ENCODE measurements at places on chromosomes 13 and 19.
A peak's percentile ranks its signal among the peaks of the same experiment; 100 is the strongest.

DNA sequence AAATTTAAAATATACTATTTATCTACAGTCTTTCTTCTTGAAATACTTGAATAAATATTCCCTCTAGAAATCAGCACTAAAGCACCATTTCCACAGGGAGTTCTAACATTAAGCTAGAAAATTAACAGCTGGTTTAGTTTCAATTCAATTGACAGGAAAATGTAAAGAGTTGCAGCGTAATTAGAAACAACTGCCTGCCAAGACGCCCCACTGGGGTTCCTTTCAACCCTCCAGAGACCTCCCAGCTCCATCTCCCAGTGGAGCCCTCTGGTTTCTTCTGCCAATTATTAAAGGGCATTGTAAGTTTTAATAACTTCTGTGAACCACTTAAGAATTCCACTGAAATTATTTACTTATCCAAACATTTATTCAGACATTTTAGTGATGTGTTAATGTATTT is 4.2 kb downstream of the GJA3 start:
- DNase-seq = no peak

DNA sequence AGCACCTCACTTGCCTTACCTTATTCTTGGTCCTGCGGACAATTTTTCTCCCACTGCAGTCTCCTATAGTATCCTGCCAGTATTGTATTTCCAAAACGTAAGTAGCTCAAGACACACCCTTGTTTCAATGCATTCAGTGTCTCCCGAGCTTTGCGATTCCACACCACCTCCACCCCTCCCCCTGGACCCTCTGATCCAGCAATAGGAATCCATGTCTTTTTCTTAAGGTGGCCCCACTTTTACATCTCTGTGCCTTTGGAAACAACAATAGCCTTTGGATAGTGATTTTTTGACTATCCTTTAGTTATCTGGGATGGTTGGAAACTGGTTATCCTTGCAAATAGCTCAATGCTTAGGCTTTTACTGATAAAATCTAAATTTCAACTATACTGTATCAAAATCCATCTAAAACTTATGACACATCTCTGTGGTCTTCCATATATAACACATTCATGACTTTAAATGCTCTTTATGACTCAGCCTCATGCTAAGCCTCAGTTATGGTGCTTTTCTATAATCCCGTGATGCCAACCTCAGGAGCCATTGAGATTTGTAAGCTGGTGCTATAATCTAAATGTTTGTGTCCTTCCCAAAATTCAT is 27.1 kb downstream of the FAM216B start:
- no peak for DNase-seq

- DNase-seq = no peak
Measured at GRCh38 chr19:50331994-50332243, 2.7 kb upstream of the KCNC3 start.

DNA sequence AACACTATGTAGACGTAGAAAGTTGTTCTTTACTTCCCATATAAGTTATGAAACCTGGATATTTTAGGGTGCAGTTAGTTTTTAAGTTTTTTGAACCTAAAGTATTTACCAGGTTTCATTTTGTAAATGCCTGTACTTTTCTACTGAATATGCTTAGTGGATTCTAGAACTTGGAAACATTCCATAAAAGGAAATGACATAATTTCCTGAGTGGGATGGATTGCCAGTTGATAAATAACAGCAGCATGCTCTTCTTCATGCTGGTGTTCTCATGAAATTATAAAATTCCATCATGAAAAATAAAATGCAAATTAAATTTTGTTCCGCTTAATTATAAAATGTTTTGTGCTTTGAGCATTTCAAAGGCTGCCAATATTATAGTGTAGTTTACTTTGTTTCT is 362.2 kb upstream of the PCDH20 start:
- no peak for DNase-seq

DNA sequence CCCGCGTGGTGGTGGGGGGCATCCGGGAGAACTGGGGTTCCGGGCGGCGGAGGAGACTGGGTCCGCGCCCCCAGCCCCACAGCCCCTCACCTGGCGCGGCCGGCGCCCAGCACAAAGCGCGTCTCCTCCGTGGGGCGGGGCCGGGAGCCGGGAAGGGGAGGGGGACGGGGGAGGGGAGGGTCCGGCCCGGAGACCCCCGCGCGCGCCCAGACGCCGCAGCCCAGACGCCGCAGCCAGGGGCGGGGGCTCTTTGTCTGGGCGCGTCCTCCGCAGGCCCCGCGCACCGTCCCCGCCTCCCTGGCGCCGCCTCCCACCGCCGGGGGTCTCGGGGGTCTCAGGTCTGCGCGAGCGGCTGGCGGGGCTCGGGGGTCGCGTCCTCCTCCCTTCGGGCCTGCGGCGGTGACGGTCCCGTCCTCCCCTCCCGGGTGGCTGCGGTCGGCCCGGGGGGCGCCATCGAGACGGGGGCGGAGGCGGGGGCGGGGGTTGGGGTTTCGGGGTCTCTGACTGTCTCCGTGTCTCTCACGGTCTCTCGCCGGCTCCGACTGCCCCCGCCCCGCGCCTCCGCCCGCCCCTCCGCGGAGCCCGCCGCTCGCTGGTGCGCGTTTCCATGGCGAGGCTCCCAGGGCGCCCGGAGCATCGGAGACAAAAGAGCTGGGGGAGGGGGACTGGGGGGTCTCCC is at the start of gene PLPPR3:
TSS of gene PLPPR3 (minus strand) at position 131 of the 679 bp plus-strand sequence. CDS start 396 bp downstream, outside the sequence.
- no peak for DNase-seq

GRCh38 chr13:28346154-28346553 is 148.8 kb downstream of the FLT1 start:
- DNase-seq = no peak

GRCh38 chr13:29847501-29847983 is 2.9 kb downstream of the UBL3 start:
- DNase-seq = no peak

DNA sequence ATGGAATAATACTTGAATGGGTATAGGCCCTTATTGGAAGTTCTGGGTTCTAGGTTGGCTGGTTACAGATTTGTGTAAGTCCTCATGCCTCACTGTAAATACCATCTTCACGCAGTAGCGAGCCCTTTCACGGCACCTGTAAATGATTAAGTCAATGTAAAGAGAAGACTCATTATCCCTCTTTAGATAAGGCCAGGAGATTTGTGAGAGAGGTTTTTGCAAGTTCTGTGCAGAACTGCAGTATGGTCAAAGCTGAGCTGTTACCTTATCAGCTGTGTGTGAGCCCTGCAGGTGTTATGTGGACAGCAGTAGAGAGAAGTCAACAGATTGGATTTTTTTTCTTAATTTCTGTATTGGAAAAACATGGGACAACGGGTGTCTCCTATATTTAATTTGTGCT is 141.6 kb downstream of the SHISA2 start:
- DNase-seq = peak; percentile 9

- DNase-seq = no peak
Measured at GRCh38 chr13:50033725-50034124, 18.5 kb downstream of the KCNRG start.

DNA sequence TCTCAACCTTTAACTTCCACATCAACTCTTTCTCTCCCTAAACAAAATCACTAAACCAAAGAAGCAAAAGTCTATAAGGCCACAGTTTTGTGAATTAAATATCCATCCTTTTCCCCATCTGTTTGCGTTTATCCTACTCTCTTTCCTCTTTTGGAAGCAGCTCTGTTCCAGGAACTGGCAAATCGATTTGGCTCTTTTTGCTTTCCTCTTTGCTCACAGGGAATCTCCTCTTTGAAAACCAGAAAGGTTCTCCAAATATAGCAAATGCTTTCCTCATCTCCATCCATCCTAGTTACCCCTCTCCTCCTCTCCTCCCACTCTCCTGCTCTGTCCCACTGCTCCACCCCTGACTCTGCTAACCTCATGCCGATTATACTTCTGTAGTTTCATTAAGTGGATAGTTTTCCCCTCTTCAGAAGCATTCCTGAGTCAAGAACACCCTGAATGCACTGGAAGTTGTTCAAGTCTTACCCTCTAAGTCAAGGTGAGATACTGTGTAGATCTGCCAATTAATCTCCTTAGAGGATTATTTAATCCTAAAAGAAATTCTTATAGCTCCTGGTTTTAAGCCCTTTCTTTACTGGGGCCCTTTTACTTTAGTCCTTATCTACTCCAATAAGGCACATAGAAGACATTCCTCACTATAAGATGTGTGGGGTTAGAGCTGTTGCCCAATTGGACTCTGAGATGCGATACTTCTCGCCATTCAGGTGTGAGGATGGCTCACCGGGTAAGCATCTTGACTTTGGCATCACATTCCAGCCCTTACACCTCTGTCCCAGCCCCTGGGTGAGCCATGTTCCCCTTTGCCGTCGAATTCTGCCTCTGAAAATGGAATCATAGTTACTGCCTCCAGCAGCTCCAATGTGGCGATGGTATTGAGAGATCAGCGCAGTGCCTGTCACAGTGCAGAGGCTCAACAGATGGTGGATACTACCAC is 67.6 kb downstream of the COL4A2 start:
- DNase-seq = no peak

DNA sequence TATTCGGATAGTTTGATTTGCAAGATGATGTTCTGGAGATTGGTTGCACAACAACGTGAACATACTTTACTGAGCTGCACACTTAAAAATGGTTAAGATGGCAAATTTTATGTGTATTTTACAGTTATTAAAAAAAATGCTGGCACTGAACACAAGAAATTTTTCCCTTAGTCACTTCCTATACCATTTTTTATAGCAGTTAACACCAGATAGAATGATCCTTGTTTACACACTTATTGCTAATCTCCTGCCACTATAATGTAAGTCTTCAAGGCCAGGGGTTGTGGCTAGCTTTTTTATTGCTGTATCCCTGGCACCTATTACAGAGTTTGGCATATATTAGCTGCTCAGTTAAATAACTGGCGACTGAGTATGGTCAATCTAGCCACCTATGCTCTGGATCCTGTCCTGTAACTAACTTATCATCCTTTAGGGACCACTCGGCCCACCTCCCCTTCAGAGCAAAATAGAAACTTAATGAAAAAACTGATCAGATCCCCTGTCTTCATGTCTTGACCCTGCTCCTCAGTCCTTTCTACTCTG is 2.0 kb upstream of the EBPL start:
- DNase-seq = no peak

DNA sequence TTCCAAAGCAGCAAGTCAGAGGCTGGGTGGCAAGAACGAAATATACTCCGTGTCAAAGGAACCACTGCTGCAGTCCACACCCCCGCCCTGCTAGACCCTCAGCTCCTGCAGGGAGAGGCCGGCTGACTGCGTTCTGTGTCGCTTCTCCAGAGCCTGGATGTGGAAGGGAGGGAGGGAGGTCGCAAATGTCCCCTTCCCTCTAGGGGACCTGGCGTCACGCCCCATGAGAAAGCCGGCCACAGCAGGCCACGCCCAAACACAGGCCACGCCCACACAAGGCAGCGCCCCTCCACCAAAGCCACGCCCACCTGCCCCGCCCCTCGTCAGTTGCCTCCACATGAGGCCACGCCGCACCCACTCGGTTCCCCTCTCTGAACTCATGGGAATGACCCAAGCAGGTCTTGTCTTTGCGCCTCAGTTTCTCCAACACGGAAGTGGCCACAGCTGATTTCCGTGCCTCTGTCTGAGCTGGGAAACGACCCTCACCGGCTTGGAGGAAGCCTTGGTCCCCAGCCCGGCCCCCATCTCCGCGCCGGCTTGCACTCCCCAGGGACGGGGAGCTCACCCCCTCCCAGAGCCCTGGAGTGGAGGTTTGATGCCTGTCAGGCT is 38.4 kb upstream of the TCF3 start:
- DNase-seq = no peak

DNA sequence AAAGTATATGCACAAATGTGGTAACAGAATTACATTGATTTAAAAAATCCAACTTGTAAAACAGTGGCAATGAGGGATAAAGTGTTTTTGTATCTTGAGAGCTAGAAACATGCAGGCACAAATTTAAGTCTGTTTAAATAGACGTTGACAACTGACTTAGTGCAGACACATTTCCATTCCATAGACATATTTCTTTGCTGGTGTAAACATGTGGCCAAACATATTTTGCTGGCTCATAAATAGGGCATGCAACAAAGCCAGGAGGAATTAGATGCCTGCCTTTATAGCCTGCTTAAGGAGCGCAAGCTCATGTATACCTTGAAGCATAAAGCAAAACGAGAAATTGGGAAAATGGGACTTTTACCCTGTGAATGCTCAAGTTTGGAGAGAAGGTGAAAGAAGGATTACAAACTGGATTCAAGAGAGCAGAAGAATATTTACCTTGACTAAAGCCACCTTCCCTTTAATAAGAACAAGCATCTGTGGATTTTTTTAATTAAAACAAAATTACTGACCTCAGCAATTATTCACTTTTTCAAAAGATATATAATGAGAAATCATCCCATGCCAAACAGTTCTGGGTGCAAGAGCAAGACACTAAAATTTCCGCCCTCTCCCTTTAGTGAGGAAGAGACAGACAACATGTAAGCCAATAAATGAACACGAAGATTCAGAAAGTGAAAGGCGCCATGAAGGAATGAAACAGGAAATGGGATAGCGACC is 71.0 kb downstream of the DCT start:
- no peak for DNase-seq

GRCh38 chr13:96223231-96223630 is 133.3 kb downstream of the HS6ST3 start:
- no peak for DNase-seq

GRCh38 chr19:52542984-52543664 is 15.7 kb downstream of the ZNF808 start:
- DNase-seq = no peak

DNA sequence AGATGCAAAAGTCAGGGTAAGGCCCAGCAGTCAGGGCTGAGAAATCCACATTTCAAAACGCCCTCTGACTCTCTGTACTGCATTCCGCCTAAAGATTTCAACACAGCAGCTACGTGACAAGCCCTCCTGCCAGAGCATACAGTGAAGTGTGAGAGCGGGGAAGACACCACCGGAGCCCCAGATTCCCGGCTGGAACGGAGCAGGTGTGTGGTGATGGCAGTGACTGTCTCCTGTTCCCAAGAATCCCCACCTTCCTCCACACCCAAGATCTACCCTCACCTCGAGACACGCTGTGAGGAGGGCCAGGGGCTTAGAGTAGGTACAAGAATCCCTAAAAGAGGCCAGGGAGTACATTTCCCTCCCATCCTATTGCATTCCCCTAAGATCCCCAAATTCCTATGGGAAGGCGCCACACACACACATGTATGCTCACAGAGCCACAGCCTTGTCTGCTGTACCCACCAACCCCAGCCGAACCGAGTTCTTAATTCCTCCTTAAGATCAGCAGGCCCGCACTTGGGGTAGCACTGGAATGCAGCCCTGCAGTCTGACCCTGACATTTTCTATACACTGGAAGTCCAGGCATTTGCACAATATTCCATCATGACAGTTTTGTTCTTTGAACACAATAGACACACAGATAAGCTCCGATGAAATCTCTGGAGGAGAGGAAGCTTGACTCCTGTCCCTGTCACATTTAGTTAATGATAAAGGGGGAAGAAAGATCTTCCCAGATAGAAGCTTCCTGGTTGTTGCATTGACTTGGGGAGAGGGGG is 102.9 kb downstream of the FOXO1 start:
- no peak for DNase-seq

- no peak for DNase-seq
Measured at GRCh38 chr19:58558066-58558622, at the start of gene UBE2M. TSS of gene UBE2M (minus strand) at chr19:58558611. CDS start at chr19:58558381, 230 bp downstream.

GRCh38 chr19:51921949-51922348 is 5.3 kb upstream of the ZNF613 start:
- DNase-seq = no peak

DNA sequence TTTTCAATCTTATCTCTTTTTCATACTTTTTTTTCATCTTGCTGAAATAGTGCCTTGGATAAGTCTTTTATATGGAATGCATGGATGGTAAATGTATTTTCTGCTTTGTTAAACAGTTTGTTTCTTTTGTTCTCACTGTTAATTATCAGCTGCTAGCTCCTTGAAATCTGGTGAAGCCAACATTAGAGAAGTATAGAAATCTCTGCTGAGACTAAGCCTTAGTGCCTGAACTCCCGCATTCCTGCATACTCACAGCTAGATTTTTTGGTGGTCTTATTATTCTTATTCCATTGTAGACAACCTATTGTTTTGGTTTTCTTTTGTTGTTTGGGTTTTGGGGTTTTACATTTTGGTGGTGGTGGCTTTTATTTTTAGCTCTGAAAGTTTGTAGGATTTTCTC is 48.4 kb downstream of the DNAJC15 start:
- no peak for DNase-seq

Data from NCI-H2081 (cell line).